ENCODE measurements at places on chromosomes 11 and 22.

DNA sequence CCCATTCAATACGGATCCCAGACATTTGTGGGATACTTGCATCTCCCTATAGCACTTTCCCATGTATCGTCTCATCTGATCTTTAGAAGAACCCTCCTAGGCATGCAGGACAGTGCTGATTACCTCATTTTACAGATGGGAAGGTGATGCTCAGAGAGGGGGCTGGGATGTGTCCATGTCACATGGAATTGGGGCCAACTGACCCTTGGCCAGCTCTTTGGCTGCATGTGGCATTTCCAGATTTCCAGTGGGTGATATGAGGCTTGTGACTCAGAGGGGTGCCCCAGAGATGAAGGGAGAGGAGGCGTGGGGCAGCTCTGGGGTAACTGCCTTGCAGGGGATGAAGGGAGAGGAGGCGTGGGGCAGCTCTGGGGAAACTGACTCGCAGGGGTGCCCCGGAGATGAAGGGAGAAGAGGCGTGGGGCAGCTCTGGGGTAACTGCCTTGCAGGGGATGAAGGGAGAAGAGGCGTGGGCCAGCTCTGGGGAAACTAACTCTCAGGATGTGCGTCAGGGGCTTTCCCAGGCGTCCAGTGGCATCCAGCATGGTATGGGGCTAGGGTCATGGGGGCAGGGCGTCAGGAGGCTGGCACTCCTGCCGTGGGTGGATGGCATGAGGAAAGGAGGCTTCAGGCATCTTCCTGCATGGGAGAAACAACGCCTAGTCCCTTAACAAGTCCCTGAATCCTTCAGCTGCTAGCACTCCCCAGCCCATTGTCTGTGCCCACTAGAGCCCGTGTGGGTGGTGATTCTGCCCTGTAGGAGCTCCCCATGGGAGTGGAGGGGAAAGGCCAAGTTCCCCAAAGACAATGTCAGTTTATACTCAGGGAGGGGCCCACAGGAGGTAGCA, 11.9 kb upstream of the CERK start:
- DNase-seq, result no peak

DNA sequence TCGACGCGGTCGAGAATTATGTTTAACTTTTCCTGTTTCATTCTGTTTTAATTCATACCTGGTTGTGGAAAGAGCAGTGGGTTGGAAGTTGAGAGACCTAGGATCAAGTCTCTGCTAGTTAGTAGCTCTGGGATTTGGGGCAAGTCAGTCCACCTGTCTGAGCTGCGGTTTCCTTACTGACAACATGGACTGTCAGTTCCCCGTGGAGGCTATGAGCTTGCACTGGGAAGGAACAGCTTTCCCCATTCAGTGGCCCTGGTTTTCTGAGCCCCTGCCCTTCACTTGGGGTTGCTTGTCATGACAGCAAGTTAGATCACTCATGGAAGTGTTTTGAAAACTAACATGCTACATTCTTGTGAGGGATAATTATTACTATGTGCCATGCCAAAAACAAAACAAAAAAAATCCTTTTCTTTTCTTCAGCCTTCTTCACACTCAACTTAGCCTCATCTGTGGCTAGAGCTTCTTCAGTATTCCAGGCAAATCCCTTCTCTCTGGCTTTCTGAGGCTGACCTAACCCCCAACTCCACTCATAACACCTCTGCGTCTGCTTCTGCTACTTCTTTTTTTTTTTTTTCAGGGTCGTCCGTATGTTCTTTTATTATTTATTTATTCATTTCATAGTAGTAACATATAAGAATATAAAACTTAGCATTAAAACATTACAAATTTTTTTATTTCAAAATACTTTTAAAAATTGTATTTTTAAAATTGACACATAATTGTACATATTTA, 43.0 kb upstream of the ZBED5 start:
- DNase-seq, result no peak

GRCh38 chr22:23079240-23079768, 9.0 kb downstream of the GNAZ start:
- DNase-seq, result no peak

DNA sequence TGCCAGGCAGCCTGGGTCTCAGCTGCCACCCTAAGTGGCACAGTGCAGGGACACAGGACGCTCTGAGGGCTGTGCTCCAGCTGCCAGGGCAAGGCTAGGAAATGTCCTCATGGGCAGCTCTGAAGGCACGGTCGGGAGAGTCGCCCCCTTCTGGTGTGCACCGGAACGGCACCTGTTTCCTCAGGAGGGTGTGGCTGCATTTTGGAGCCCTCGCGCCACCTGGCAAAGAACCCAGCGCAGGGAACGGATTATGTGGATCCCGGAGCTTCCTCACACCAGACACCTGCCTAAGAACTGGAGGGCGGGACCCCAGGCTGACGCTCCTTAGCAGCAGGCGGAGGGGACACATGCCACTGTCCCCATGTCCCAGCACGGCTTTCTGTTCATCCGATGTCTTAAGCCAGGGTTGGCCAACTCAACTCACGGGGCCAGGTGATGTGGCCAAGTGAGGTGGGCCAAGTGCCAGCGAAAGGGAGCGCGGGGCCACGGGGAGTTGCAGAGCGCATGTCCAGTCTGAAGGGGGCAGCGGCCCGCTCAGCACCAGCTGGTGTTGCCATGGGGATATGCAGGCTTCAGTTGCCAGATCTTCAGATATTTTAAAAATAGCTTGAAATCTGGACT, 5.1 kb upstream of the SLC22A8 start:
- no peak for DNase-seq

GRCh38 chr11:102807921-102808320, 10.0 kb upstream of the MMP1 start:
- DNase-seq, result peak; percentile 10

DNA sequence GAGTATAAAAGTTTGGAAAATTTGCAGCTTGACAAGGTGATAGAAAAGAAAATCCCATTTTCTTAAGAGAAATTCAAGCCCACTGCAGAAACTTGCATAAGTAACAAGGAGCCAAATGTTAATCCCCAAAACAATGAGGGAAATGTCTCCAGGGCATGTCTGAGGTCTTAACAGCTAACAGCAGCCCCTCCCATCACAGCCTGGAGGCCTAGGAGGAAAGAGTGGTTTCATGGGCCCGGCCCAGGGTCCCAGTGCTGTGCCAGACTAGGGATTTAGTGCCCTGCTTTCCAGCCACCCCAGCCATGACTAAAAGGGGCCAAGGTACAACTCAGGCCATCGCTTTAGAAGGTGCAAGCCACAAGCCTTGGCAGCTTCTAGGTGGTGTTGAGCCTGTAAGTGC, 123.7 kb upstream of the TRPC6 start:
- DNase-seq, result no peak

DNA sequence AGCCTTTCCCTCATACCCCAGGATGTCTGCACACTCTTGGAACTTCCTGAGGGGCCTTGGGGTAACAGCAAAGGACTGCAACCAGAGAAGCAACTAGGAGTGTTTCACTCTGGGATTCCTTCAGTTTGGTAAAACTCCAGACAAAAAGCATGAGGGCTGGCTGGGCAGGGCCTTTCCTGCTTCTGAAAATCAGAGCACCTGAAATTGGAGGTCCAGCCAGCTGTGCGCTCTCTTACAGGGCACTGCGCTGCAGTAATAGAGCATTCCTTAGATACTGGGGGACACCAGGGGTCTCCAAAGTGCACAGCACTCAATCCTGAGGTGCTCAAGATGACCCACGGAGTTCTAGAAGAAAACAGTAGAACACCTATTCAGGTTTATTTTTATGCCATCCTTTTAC, 49.7 kb downstream of the PLEKHA7 start:
- DNase-seq, result no peak

- DNase-seq, result no peak
Measured at GRCh38 chr11:93589347-93589746, 46.2 kb upstream of the SMCO4 start.

- DNase-seq, result no peak
Measured at GRCh38 chr11:75793966-75794365, 21.0 kb upstream of the UVRAG start.

Measured in germinal center (tissue), 1 donor.